ENCODE measurements at places on chromosomes 11 and 22.

DNA sequence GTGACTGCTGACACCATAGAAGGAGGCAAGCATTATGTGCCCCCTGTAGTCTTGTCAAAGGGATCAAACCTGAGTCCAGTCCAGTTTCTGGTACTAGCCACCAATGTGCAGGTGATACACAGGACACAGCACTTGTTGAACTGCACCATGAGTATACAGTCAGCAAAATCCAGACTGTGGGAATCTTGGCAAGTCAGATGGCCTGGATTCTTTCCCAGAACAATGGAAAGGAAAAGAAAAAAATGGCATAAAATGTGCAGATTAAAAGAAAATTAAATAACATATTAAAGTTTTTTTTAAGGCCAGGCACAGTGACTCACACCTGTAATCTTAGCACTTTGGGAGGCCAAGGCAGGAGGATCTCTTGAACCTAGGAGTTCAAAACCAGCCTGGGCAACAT, 16.8 kb downstream of the CRY2 start:
- no peak for DNase-seq

DNA sequence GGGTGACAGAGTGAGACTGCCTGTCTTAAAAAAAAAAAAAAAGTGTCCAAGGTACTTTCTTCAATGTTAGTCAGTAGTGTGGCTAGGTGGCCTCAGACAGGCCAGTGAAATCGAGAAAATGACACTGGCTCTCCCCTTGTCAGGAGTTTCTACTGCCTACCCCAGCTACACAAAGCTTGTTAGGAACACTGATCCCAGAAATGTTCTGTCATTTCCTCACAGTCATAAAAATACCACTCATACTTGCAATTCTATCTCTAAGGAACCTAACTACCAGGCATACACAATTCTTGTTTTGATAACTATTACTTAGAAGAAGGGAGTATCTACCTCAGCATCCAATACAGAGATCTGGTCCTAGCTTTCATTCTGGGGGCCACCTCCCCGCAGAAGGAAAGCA, 31.3 kb downstream of the ATP6V1E1 start:
- DNase-seq = no peak

DNA sequence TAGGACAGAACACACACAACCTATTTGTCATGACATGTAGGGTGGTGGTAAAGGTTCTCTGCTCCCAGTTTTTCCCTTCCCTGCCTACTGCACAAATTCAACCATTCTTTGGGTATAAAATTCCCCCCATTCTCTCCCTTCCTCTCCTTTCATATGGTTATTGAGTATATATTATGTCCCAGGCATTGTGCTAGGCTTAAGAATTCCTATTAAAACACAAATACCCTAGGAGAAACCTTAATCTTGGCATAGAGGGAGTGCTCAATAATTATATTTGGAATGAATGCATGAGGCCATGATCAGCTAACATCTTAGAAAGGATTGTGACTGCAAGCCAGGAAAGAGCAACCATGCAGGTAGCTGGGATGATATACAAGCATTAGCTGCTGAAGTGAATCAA, 120.4 kb upstream of the MTMR2 start:
- DNase-seq = no peak

DNA sequence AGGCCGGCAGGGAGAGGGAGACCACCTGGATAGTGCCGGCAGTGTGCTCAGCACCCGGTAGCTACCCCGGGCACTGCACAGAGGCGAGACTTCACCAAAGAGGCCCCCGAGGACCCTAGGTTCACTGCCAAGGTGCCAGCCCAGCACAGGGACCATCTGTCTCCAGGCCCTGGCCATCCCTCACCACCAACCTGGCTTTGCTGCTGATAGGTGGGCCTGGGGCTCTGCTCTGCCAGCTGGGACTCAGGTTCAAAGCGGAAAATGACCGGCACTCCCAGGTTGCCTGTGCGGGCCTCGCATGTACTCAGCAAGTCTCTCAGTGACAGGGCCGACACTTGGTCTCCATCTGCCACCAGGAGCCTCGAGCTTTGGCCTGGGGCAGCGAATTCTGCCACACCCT, 812.2 kb downstream of the BRD1 start:
- no peak for DNase-seq

GRCh38 chr11:120186774-120187591, 23.8 kb upstream of the OAF start:
- DNase-seq = no peak

Data from stimulated activated CD4-positive, alpha-beta T cell treated with anti-CD3 and anti-CD28 coated beads, TNF-alpha, amount 100 ng/mL, for 24 hours (primary cell).